ENCODE measurements at places on chromosomes 11 and 22. TPM values are rescaled to one million over a fixed set of nuclear protein-coding genes. Genes with fewer than 3 reads are reported as not detected.

DNA sequence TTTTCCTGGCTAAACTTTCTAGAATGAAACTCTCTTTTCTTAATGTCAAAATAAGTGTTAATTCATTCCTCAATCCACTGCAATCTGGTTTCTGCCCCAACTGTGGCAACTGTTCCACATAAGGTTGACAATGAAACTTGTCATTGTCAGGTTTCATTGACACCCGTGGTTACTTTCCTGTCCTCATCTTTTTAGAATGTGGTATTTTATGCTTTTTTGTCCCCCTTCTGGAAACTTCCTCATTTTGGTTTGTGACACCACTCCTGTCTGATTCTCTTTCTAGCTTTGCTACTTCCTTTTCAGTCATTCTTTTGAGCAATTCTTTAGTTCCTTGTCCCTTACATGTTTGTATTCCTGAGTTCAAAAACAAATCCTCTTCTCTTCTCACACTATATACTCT, 7.5 kb upstream of the PDE3B start:
- H3K4me1 ChIP-seq: peaks cover 68% of the 10 kb centered on the region
- H3K27me3 ChIP-seq: no peaks in the 10 kb centered on the region
- no peaks in the 10 kb centered on the region for H3K36me3 ChIP-seq
- no peak overlapping the region for H3K4me3 ChIP-seq

GDPD4 gene
- total RNA-seq: not detected

- H3K27me3 ChIP-seq: no peaks in the 10 kb centered on the region
- no peaks in the 10 kb centered on the region for H3K4me1 ChIP-seq
- no peak for DNase-seq
Measured at GRCh38 chr11:77400775-77401449, 73.0 kb downstream of the PAK1 start.

- no peaks in the 10 kb centered on the region for H3K4me1 ChIP-seq
- DNase-seq: no peak
- H3K27ac ChIP-seq: no peak overlapping the region
Measured at GRCh38 chr11:36228689-36229088, 60.5 kb downstream of the COMMD9 start.

DNA sequence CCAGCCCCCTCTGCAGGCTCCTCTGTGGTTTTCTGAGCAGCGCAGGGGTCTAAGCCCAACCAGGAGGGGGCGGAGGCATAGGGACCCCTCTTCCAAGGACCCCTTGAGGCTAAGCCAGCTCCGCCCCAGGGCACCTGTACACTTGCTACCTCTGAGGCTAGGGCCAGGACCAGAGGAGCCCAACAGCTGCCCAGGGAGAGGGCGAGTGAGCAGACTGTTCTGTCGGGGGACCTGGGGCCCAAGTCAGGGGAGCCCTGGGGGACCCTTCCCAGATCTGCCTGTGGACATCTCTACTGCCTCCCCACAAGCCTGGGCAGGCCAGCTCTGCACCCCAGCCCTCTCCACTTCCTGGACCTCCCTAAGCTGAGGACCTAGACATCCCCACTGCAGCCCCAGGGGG, 1.8 kb downstream of the B4GALNT4 start:
- peaks cover 12% of the 10 kb centered on the region for H3K4me1 ChIP-seq
- DNase-seq: no peak
- no peaks in the 10 kb centered on the region for H3K36me3 ChIP-seq

MS4A3 gene
- total RNA-seq: not detected

CAVIN3 gene
- total RNA-seq: not detected

- no peaks in the 10 kb centered on the region for H3K36me3 ChIP-seq
- DNase-seq: no peak
- H3K4me3 ChIP-seq: no peak overlapping the region
- H3K27me3 ChIP-seq: no peaks in the 10 kb centered on the region
- no peak overlapping the region for H3K27ac ChIP-seq
- H3K4me1 ChIP-seq: peaks cover under 1% of the 10 kb centered on the region
Measured at GRCh38 chr11:1827095-1827813, 7.5 kb upstream of the SYT8 start.

TRIM51 gene
- not detected for total RNA-seq

GRCh38 chr11:32200136-32200847, 109.4 kb downstream of the RCN1 start:
- H3K27ac ChIP-seq: no peak overlapping the region
- no peaks in the 10 kb centered on the region for H3K36me3 ChIP-seq
- H3K27me3 ChIP-seq: no peaks in the 10 kb centered on the region
- DNase-seq: no peak
- no peak overlapping the region for H3K4me3 ChIP-seq
- H3K4me1 ChIP-seq: no peaks in the 10 kb centered on the region

DNA sequence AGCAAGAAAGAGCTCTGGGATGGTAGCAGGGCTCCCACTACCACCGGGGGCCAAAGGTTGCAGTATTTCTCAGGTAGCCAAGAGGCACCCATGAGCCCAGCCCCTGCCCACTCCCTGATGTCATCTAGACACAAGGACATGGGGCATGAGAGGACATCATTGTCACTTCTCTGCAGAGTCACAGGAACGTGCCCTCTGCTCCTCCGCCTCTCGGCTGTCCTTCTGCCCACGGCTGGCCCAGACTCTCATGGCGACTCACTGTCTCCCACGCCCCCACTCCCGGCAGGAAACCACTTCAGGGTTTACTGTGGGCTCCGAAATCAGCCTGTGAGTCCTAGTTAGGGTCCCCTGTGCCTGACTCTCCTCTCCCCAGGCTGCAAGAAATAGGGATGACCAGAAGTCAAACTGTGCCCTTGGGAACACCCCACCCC, 1.8 kb upstream of the GAL start:
- H3K36me3 ChIP-seq: no peaks in the 10 kb centered on the region
- no peak overlapping the region for H3K4me3 ChIP-seq
- peaks cover 23% of the 10 kb centered on the region for H3K27me3 ChIP-seq

CFAP300 gene
- total RNA-seq: not detected

GRCh38 chr11:1487851-1488574, 1.4 kb upstream of the MOB2 start:
- no peaks in the 10 kb centered on the region for H3K36me3 ChIP-seq
- H3K27ac ChIP-seq: no peak overlapping the region
- H3K4me3 ChIP-seq: no peak overlapping the region
- no peaks in the 10 kb centered on the region for H3K27me3 ChIP-seq

WNT7B gene
- total RNA-seq: not detected

DNA sequence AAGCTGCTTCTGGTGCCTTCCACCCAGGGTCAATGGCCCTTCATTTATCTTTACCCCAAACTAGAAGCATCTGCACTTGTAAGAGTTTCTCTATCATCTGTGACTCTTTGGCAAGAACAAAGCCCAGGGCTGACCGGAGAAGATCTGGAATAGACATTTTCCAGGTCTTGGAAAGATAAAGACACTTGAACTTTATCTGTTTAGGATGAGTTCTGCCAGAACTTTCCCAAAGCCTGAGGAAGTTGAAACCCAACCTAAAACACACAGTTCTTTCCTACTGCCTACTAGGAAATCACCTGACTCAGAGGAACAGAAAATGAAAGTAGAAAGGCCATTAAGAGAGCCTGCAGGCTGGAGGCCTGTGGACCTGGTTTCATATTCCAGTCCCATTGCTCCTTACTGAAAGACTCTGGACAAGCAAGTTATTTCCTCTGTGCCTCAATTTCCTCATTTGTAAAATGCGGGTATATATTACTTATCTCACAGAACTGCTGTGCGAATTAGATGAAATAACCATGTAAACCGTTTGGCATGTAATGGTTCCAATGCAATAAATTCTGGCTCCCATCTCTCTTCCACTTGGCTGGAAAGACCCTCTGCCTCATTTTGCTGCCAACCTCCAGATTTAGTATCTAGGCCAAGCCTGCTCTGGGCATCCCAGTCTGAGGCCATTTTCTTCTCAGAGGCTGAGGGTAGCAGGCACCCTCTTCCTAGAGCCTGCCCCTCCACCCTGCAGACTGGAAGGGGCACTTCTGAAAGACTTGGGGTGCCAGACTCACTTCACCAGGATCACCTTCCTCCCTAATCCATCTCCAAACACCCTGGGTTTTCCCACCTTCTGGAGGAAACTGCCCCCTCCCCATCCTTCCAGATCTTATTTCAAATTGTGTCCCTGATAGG, 1.2 kb downstream of the UBE2L6 start:
- H3K36me3 ChIP-seq: peaks cover 3% of the 10 kb centered on the region
- DNase-seq: peak; percentile 58
- H3K27ac ChIP-seq: peak overlapping the region; percentile 93
- H3K27me3 ChIP-seq: no peaks in the 10 kb centered on the region

DNA sequence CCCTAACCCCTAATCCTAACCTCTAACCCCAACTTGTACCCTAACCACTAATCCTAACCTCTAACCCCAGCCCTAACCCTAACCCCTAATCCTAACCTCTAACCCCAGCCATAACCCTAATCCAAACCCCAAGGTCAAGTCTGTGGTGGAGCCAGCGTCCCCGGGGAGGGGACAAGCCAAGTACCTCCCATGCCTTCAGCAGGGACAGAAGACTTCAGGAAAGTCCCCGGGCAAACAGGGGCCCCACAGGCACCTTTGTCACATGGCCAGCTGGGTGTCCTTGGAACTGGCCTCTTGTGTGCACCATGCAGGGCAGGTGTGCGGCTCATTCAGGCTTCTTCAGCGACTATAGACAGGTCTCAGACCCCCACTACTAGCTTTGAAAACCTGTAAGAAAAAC, 555.8 kb downstream of the BRD1 start:
- H3K27ac ChIP-seq: no peak overlapping the region
- no peak for DNase-seq
- H3K4me3 ChIP-seq: no peak overlapping the region
- no peaks in the 10 kb centered on the region for H3K36me3 ChIP-seq
- H3K27me3 ChIP-seq: no peaks in the 10 kb centered on the region
- H3K4me1 ChIP-seq: no peaks in the 10 kb centered on the region

GRCh38 chr22:40426594-40427333, 56.4 kb downstream of the SGSM3 start:
- no peaks in the 10 kb centered on the region for H3K27me3 ChIP-seq
- DNase-seq: no peak
- no peak overlapping the region for H3K4me3 ChIP-seq

DNA sequence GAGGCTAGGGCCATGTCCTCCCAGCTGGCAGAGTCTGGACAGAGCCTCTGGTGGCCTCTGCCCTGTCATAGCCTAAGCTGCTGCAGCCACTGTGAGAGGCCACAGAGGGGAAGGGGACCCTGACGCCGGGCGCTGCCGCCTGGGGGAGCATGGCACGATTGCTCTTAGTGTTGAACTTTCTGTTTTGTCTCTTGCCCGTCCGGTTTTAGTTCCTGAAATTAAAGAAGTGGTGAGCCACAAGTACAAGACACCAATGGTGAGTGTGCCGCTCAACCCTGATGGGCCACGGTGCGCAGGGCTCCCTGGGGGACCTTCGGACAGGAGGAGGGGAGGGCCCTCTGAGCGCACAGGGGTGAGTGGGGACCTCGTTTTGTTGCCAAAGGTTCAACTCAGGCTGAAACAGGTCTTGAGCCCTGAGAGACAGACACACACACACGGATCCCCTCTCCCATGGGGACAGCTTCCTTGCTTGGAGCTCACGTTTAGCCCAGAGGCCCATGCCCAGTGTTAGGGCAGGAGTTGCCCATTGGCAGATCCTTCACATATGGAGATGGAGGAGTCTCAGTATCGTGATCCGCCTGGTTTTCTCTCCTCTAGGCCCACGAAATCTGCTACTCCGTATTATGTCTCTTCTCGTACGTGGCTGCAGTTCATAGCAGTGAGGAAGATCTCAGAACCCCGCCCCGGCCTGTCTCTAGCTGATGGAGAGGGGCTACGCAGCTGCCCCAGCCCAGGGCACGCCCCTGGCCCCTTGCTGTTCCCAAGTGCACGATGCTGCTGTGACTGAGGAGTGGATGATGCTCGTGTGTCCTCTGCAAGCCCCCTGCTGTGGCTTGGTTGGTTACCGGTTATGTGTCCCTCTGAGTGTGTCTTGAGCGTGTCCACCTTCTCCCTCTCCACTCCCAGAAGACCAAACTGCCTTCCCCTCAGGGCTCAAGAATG, 23.8 kb downstream of the MYBPC3 start:
- H3K27me3 ChIP-seq: no peaks in the 10 kb centered on the region
- H3K27ac ChIP-seq: no peak overlapping the region
- no peak for DNase-seq
- no peak overlapping the region for H3K4me3 ChIP-seq
- H3K36me3 ChIP-seq: peaks cover 47% of the 10 kb centered on the region
- no peaks in the 10 kb centered on the region for H3K4me1 ChIP-seq

ADAMTS8 gene
- total RNA-seq: not detected

SLC5A1 gene
- not detected for total RNA-seq

XKR3 gene
- total RNA-seq: not detected

SNX32 gene
- 0.42 TPM for total RNA-seq

FGF4 gene
- not detected for total RNA-seq

ANO3 gene
- not detected for total RNA-seq

- no peak overlapping the region for H3K4me3 ChIP-seq
- no peak for DNase-seq
- H3K27ac ChIP-seq: no peak overlapping the region
Measured at GRCh38 chr11:94593030-94593429, 25.9 kb downstream of the PIWIL4 start.

- no peak overlapping the region for H3K4me3 ChIP-seq
- no peak overlapping the region for H3K27ac ChIP-seq
- H3K36me3 ChIP-seq: no peaks in the 10 kb centered on the region
- H3K4me1 ChIP-seq: no peaks in the 10 kb centered on the region
Measured at GRCh38 chr11:130710497-130711012, 205.7 kb downstream of the SNX19 start.

PSMA1 gene
- 105 TPM for total RNA-seq

- no peaks in the 10 kb centered on the region for H3K36me3 ChIP-seq
- no peak overlapping the region for H3K4me3 ChIP-seq
- peaks cover 12% of the 10 kb centered on the region for H3K27me3 ChIP-seq
- DNase-seq: no peak
- no peaks in the 10 kb centered on the region for H3K4me1 ChIP-seq
Measured at GRCh38 chr11:70139785-70140410, 61.8 kb downstream of the ANO1 start.

DNA sequence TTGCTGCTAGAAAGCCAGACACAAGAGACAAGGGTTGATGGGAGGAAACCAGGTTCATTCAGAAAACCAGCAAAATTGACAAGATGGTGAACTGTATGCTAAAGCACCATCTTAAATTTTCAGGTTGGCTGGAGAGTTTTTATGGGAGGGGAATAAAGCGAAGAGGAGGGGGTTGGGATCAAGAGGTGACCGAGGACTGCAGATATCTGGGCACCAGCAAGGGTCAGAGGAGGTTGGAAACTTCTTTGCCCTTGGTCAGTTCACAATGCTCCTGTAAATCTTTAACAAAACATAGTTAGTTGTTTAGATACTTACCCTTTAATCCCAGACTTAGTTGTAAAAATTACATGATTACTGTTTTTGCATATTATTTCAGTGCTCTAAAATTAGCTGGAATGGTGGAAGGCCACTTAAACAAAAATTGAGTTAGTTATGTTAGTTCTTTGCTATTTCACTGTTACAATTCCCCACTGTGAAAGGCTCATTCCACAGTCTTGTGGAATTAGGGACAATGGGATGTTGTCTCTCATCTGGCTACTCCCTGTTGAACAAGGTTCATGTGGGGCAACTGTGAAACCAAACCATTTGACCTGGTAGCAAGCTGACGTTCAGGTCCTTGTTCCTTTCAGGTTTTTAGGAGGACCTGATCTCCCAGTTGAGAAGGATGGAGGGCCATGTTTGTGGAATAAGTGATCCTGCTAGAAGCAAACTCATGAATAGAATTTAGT, 30.6 kb upstream of the QSER1 start:
- no peak overlapping the region for H3K4me3 ChIP-seq
- H3K36me3 ChIP-seq: no peaks in the 10 kb centered on the region
- H3K27me3 ChIP-seq: no peaks in the 10 kb centered on the region
- no peak overlapping the region for H3K27ac ChIP-seq
- DNase-seq: no peak
- no peaks in the 10 kb centered on the region for H3K4me1 ChIP-seq

BRSK2 gene
- total RNA-seq: 0.47 TPM

KCNJ4 gene
- not detected for total RNA-seq

- no peak for DNase-seq
- no peak overlapping the region for H3K4me3 ChIP-seq
- H3K27ac ChIP-seq: no peak overlapping the region
Measured at GRCh38 chr11:129484068-129484467, 108.4 kb downstream of the BARX2 start.
